ENCODE measurements at places on chromosomes 4 and X.

- DNase-seq = no peak
Observed at GRCh38 chr4:183008492-183008891, 90.6 kb upstream of the WWC2 start.

DNA sequence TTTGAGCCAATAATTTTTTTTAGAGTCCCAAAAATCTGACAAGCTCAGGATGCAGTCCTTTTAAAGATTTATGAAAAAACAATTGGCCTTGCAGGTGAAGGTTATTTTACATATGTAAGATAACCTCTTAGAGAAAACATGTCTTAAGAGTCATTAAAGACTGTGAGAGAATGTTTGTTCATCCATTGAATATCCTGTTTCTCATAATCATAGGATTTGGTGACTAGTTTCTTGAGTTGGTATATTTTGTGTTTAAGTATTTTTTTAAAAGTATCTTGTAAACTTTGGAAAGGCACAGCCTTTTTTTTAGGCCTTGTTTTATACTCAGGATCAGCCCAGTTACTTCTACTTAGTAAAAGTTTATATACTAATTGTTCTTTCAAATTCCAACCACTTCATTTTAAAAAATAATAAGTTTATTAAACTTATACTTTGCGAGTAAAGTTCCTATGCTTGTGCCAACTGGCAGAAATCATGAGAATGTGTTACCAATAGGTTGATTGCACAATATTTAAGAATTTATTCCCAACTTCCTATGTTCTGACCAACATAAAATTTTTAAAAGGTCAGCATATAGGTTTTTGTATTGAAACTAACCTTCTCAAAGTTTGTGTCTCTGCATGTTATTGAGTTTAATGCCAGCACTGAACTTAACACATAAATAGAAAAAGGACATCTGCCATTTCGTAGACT is 40.0 kb upstream of the ARSJ start:
- DNase-seq = no peak

- DNase-seq = no peak
Observed at GRCh38 chr4:38601244-38601915, 62.6 kb upstream of the KLF3 start.

GRCh38 chrX:80876877-80877276 is 67.2 kb upstream of the BRWD3 start:
- no peak for DNase-seq

DNA sequence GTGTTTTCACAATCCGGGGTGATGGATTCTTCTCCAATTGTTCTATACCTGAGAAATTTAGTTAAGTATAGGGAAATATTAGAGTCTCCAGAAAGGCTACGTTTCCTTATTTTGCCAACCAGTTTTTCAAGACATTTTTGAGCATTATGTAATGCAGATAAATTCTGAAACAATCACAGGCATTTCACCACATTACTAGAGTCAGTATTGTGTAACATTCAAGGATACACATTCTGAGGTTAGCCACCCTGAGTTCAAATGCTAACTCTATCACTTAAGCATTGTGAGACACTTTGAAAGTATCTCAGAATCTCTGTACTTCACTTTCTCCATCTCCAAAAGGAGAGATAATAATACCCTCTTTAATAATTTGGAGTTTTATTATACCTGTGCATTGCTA is 10.6 kb downstream of the SULT1B1 start:
- no peak for DNase-seq

DNA sequence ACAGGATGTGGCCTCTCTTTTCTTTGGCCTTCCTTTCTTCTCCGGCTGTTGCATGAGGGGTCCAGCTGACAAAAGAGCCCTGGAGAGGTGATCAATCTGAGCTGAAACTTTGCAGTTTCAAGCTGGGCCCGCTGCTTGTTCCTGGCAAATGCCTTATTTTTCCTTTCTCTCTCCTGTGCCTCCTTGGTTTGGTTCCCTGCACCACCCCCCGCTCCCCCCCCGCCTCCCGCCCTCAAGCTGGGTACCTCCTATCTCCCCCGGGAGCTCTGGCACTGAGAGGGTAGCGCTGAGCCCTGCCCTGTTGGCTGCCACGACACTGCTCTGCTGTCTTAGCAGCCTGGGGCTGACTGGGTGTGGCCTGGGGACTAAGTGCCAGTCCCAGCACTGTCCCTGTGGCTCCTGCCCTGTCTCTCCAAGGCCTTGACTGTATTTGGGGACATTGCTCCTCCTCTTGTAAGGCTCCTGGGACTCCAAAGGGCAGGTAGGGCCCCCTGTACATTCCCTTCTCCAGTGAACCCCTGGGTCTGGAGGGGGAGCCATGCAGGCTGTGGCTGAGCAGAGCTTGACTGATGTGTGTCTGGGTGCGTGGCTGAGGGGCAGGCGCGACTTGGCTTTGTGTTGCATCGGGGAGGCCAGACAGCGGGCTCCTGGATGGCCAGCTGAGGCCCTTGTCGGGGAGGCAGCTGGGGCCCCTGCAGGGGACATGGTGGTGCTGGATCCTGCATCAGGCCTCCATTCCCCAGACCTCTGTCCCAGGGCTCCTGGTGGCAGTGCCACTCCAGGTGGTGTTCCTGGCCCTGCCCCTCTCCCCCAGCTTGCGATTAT is 1.1 kb downstream of the PLXNA3 start:
- DNase-seq = no peak

GRCh38 chr4:153497091-153497531 is 31.0 kb downstream of the TMEM131L start:
- no peak for DNase-seq

- no peak for DNase-seq
Observed at GRCh38 chrX:132837967-132838366, 120.5 kb downstream of the HS6ST2 start.

- DNase-seq = no peak
Observed at GRCh38 chr4:33628296-33628695, 2616.0 kb downstream of the ARAP2 start.

- no peak for DNase-seq
Observed at GRCh38 chrX:19122641-19123009, 357 bp upstream of the ADGRG2 start.

DNA sequence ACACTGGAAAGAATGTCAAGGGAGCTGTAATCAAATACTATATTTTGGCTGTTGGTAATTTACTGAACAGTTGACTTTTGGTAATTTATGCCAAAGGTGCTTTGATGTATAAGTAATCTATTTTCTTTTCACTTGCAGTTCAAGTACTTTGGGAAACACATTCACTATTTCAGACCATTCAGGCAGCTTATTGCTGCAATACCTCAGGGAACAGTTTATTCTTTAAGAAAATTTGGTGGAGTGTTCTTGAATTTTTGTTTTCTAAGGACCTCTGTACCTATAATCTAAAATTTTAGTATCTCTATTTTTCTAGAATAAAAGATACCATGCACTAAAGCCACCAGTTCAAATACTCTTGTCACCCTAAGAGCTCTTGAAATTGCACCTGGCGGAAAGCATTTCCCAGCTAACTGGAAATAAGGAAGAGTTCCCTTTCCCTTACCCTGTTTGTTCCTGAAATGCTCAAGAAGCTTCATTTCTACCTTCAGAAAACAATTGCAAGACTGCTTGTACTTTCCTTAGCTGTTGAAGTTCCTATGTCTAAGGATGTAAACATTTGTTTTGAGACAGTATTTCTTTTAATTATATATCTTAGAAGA is 633.5 kb upstream of the FAT1 start:
- no peak for DNase-seq

- DNase-seq = no peak
Observed at GRCh38 chrX:120269373-120270035, 18.9 kb downstream of the ZBTB33 start.

DNA sequence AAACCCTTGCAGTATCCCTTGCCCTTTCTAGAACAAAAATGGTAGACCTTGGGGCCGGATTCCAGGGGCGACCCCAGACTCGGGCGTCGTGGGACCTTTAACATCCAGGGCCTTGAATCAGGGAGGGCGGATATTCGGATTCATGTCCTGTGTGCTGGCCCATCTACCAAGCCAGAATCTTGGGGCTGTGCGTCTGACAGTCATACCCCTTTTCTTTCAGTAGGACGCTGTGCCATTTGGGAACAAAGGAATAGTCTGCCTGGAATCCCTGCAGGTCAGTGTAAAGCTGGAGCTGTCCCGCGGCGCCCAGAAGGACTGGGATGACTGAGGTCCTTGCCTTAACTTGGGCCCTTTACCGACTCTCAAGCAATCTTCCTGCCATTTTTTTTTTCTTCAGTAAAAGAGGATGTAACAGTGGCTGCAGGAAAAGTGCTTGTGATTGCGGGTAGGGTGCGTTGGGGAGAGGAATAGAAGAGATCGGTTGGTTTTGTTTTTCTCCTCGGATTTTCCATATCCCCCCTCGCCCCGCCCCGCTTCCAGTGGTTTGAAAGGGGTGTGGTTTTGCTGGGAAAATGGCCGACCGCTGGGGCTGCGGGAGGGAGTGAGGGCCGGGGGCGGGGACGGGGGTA is 518 bp downstream of the ARMCX1 start:
- DNase-seq = no peak

DNA sequence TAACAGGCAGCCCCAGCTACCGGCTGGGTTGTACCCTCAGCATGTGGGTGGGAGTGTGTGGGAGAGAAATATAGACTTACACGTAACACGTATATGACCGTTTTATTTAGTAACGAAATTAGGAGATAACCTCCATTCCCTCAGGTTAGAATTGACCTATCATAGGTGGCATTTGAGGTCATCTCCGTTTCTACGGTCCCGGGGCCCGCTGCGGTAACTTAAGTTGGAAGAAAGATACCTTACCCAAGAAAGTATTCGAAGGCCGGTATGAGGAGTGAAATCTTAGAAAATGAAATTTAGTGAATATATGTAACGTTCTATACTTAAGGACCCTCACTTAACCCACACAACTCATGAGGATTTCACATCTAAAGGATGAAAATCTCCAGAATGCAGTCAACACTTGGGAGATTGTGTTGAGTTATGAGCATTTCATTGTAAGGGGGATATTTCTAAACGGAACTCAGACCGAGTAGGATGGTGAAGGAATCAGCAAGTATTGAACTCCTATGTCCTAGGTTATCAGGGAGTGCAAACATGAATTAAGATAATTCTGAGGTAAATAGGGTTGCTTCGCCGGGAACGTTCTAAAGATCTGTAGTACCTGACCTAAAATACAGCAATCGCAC is 891 bp downstream of the CISD2 start:
- peak; percentile 54 for DNase-seq

DNA sequence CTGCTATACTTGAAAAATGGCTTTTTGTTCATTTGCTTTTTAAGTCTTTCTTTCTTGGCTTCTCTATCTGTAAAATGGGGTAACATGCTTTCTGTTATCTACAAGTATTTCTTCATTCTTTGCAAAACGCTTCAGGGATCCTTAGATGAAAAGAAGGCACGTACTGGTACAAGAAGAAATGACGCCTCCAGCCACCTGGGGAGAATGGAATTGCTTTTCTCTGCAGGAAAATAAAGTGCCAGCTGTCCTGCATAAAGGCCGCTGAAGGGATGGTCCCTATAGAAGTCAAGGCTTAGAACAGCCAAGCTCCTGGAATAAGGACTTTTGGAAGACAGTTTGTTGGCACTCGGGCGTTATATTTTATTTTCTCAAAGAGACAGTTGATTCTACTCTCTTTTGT is 210.8 kb upstream of the RASGEF1B start:
- no peak for DNase-seq

DNA sequence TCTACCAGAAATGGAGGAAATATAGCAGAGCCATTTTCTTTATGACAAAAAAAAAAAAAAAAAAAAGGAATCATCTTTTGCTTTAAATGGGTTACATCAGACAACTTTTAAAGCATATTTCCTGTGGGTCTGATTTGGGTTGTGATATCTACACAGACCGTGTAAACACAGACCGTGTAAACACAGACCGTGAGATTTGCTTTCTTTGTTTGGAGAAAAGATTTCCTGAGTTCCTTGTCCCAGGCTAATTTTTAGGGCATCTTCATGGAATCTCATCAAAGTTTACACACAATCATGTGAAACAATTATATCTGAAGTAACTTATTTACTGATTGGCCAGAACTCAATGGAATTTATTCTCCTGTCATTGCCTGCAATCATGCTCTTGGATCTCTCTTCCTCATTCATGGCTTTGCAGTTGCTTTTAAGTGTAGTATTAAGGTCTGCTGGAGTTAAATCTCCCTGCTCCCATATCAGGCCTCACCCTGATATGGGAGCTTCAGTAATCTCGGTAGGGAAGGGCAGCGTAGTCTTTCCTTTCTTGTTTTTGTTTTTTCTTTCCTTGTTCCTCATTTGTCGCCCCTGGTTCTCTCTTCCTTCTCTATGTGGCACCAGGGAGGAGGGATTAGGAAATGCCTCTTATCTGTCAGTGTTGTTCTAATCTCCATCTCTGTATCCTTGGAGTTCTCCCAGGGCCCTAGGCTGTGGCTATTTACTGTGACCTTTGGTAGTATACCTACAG is 248.6 kb upstream of the JADE1 start:
- DNase-seq = no peak

GRCh38 chr4:152591876-152592275 is 56.0 kb upstream of the FBXW7 start:
- no peak for DNase-seq

GRCh38 chrX:455673-456072 is 69.0 kb upstream of the PPP2R3B start:
- DNase-seq = no peak

GRCh38 chr4:114264452-114264851 is 285.0 kb upstream of the ARSJ start:
- DNase-seq = no peak

DNA sequence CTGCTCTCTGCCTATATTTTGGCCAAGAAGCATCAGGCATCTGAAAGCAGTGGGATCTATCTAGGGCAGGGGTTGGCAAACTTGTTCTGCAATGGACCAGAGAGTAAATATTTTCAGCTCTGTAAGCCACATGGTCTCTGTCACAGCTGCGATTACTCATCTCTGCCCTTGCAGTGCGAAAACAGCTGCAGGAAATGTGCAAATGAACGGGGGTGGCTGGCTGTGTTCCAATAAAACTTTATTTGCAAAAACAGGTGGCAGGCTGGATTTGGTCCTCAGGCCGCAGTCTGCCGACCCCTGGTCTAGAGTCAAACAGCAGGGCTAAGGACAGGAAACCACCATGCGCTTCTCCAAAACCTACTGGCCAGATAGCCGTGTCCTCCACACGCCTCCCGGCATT is 48.6 kb downstream of the ACOX3 start:
- DNase-seq = no peak

DNA sequence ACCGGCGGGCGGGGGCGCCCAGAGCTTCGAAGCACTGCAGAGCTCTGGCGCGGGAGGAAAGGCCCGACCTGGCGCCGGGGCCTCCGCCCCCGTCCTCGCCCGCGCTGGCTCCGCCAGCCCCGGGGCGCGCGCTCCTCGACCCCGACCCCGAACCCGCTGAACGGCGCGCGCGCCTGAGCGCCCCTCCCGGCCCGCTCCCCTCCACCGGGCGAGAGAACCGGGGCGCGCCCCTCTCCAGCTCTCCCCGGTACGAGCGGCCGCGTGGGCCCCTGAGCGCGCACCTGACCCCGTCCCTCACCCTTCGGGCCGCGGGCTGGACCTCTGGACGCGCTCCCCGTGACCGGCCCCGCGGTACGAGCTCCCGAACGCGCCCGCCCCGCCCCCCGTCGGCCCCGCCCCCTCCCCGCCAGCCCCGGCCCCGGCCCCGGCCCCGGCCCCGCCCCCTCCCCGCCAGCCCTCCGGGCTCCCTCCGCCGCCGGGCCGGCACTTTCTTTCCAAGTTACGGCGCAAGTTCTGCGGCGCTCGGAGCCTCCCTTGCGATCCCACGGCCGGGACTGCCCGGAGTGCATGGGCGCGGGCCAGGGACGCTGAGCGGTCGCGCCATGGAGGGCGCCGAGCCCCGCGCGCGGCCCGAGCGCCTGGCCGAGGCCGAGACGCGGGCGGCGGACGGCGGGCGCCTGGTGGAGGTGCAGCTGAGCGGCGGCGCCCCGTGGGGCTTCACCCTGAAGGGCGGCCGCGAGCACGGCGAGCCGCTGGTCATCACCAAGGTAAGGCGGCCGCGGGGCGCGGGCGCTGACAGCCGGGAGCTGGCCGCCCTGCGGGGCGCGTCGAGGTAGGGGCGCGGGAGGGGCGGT is at the start of gene SHROOM2:
Gene SHROOM2 (plus strand): TSS at position 486 of the 854 bp plus-strand sequence. CDS start 117 bp downstream, at position 603.
- no peak for DNase-seq
